ENCODE measurements at places on chromosomes 6 and 20. TPM values are rescaled to one million over a fixed set of nuclear protein-coding genes. Genes with fewer than 3 reads are reported as not detected.
A peak's percentile ranks its signal among the peaks of the same experiment; 100 is the strongest.

SOX18 gene
- 2.3 TPM for total RNA-seq

DNA sequence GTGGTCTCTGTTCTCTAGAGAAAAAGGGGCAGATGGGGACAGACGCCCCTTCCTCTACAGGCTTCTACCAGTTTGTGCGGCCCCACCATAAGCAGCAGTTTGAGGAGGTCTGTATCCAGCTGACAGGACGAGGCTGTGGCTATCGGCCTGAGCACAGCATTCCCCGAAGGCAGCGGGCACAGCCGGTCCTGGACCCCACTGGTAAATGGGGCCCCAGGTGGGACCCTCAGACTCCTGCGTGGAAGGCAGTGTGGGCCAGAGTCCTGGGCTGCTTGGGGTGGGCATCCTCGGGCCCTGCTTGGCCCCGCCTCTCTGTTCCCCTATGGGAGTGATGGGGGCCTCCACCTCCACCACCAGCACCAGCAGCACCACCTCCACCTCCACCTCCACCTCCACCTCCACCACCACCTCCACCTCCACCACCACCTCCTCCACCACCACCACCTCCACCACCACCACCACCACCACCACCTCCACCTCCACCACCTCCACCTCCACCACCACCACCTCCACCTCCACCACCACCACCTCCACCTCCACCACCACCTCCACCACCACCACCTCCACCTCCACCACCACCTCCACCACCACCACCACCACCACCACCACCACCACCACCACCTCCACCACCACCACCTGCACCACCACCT lies 3.2 kb upstream of the TNFRSF6B start:
- no peaks in the 10 kb centered on the region for H3K4me1 ChIP-seq
- DNase-seq, result no peak
- H3K4me3 ChIP-seq, result no peak overlapping the region
- no peaks in the 10 kb centered on the region for H3K36me3 ChIP-seq
- H3K27me3 ChIP-seq, result no peaks in the 10 kb centered on the region

GRCh38 chr20:59580991-59581401 lies 23.3 kb upstream of the PHACTR3 start:
- H3K27me3 ChIP-seq, result peaks cover 54% of the 10 kb centered on the region
- no peak for DNase-seq
- no peaks in the 10 kb centered on the region for H3K36me3 ChIP-seq
- no peak overlapping the region for H3K4me3 ChIP-seq
- no peak overlapping the region for H3K27ac ChIP-seq

DNA sequence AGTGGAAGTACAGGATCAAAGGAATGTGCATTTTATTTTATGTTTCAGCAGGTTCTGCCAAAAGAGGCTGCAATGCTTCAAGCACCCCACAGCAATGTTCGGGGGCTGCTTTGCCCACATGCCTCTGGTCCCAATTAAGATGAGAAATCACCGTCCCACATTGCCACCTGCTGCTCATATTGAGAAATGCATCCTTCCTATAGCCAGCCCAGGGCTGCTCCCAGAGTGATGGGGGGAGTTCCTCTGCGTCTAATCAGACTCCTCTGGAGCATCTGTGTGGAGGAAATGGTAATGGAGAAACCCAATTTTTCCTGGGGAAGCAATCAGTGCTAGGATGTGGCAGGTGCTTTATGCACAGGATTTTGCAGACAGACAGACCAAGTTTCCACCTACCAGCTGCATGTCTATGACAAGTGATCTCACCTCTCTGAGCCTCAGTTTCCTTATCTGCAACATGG lies 33.7 kb downstream of the PTGIS start:
- no peaks in the 10 kb centered on the region for H3K4me1 ChIP-seq
- no peaks in the 10 kb centered on the region for H3K27me3 ChIP-seq
- peak; percentile 91 for DNase-seq
- H3K36me3 ChIP-seq, result no peaks in the 10 kb centered on the region

DNA sequence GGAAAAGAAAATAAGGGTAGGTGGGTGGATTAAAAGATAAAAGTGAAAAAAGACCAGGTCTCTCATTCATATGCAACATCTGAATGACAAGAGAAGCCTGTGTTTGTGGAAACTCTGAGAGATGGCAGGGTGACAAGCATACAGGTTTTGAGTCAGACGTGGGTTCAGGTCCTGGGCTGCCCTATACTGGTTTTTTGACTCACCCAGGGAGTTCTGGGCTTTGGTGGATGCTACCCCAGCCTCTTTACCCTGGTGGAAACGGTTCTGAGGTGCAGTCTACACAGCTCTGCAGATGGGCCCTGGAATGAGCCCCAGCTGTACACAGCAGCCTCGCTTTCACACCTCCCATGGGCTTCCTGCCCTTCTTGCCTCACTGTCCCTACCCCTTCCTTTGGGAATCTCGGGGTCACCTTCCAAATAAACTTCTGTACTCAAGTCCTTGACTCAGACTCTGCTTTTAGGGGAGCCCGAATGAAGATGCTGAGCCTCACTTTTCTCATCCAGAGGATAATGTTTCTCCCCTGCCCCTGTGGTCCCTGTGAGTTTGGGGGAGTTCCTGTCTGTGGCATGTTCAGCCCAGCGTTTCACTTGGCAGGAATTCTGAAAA lies 77.7 kb upstream of the CLDN20 start:
- no peak overlapping the region for H3K27ac ChIP-seq
- no peaks in the 10 kb centered on the region for H3K27me3 ChIP-seq
- DNase-seq, result peak; percentile 67

- no peaks in the 10 kb centered on the region for H3K27me3 ChIP-seq
- peaks cover 62% of the 10 kb centered on the region for H3K36me3 ChIP-seq
- DNase-seq, result no peak
- no peak overlapping the region for H3K4me3 ChIP-seq
Observed at GRCh38 chr20:5569021-5569420, 181.2 kb upstream of the SHLD1 start.

DNA sequence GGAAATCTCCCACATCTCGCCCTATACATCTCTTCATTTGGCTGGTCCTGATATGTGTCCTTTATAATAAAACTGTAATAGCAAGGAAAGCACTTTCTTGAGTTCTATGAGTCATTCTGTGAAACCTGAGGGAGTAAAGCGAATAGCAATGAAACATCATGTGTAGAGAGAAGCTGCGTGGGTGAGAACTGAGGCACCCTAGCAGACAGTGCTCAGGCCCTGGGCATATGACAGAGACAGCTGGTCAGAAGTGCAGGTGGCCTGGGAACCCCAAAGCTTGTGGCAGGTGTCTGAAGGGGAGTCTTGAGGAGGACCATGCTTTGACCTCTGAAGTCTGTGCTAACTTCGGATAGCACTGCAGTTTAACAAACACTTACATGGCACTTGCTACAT lies 1.3 kb upstream of the BLOC1S5 start:
- H3K4me1 ChIP-seq, result peaks cover 6% of the 10 kb centered on the region
- no peak for DNase-seq
- no peak overlapping the region for H3K27ac ChIP-seq
- no peaks in the 10 kb centered on the region for H3K27me3 ChIP-seq

POM121L2 gene
- total RNA-seq, result 0.27 TPM

CDH26 gene
- total RNA-seq, result 2.7 TPM

LPIN3 gene
- total RNA-seq, result 13.2 TPM

OR2J2 gene
- total RNA-seq, result not detected

DNA sequence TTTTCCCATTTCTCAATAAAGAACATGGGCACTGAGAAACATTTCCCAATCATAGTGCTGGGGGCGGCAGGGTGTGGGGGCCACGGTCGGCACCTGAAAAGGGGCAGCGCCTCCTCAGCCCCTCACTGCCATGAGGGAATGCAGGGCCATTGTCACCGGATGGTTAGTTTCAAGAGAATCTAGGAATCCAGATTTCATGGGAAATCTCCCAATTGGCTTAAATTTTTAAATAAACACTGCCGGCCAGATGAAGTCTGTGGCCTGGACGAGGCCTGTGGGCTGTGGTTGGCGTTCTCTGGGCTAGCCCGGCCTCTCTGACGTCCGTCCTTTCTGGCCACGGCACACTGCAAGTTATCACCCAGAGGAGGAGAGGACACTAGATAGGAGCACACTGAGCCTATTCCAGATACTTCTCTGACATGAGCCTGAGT lies 25.6 kb downstream of the MANBAL start:
- no peaks in the 10 kb centered on the region for H3K27me3 ChIP-seq
- DNase-seq, result no peak
- peaks cover 37% of the 10 kb centered on the region for H3K36me3 ChIP-seq
- H3K27ac ChIP-seq, result peak overlapping the region; percentile 61

DNA sequence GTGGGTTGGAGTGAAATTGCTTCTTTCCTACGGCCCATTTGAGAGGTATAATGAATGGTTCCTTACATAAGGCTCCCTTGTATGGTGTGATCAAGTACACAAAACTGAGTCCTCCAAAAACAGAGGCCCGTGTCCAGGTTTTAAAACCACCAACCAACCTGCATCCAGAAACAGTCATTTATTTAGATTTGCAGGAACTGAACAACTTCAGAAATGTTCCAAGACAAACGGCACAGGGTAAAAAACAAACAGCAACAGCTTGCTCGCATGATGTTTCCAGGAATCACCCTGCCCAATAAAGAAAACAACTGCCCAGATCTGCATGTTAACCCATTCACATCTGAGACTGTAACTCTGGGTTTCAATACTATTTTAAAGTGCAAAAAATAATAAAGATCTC lies 40.2 kb upstream of the TRAM2 start:
- H3K4me1 ChIP-seq, result no peaks in the 10 kb centered on the region
- no peak overlapping the region for H3K4me3 ChIP-seq
- H3K27ac ChIP-seq, result no peak overlapping the region

PLG gene
- not detected for total RNA-seq

DNA sequence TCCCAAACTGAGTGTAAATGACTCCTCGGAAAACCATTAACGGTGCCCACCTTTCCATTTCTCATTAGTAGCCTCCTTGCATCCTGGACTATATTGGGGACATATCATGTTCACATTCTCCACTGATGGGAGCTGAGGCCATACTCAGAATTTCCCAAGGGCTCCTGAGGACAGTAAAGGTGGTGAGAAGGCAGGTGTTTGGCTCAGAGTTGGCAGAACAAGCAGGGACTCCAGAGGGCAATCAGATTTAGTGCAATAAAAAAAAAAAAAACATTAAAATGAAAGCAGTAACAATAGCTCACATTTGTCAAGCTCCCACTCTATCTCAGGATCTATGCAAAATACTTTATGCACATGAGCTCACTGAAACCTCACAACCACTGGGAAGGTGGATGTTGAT lies 401.4 kb downstream of the MAFB start:
- no peaks in the 10 kb centered on the region for H3K36me3 ChIP-seq
- H3K4me3 ChIP-seq, result no peak overlapping the region
- DNase-seq, result no peak
- H3K27ac ChIP-seq, result no peak overlapping the region
- peaks cover 16% of the 10 kb centered on the region for H3K4me1 ChIP-seq

DNA sequence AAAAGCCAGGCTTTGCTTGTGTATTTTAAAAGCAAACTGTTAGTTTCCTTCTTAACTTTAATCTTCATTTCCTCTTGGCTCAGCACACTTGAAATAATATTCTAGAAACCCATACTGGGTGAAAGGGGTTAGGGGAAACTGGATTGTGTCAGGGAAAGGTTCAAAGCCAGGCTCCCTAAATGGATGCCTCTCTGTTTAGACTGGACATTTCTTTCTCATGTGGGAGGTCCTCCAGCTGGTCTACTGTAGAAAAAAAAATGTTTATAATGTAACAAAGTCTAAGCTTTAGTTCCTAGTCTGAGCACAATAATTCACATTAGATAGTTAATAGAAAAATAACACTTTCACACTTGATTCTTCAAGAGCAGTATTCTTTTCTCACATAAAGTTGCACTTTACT lies 89.0 kb upstream of the AKIRIN2 start:
- peaks cover 16% of the 10 kb centered on the region for H3K4me1 ChIP-seq
- no peak for DNase-seq
- no peak overlapping the region for H3K4me3 ChIP-seq
- no peaks in the 10 kb centered on the region for H3K27me3 ChIP-seq

DNA sequence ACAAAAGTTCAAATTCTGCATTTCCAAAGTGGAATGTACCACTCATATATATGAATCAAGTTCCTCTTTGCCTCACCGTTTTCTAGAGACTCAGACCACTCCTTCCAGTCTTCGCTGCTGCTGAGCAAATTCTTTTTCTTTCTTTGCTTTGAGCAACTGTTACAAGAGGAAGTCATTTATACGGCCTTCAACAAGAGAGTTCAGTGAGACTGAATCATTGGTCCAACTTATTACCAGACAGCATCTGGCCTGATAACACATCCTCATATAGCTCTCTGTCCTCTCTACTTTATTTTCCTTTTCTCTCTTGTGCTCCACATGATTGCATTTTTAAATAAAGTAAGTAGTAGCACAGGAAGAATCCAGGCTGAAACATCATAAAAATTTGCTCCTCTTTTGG lies 652.7 kb downstream of the PHF3 start:
- no peaks in the 10 kb centered on the region for H3K27me3 ChIP-seq
- H3K27ac ChIP-seq, result no peak overlapping the region
- H3K4me3 ChIP-seq, result no peak overlapping the region
- no peak for DNase-seq
- no peaks in the 10 kb centered on the region for H3K4me1 ChIP-seq

DNA sequence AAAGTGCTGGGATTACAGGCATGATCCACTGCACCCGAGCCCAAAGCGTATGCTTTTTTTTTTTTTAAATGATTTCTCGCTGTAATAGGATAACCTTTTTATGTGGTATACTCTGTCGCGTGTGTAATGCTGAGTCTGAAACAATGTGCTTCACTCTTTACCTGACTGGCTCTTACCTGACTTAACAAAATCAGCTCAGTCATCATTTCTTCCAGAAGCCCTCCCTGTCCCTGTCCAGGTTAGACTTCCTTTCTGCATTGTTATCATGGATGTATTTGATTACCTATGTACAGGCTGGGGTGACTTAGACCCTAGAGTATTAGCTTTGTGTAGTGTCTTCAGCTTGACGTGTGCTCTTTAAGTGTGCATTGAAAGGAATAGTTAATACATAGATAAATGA lies 67.1 kb downstream of the NCOA7 start:
- DNase-seq, result no peak
- H3K27me3 ChIP-seq, result no peaks in the 10 kb centered on the region
- no peaks in the 10 kb centered on the region for H3K36me3 ChIP-seq

GPR6 gene
- total RNA-seq, result not detected

COL9A3 gene
- 133 TPM for total RNA-seq

FOXP4 gene
- total RNA-seq, result 56.3 TPM

- DNase-seq, result no peak
- H3K27me3 ChIP-seq, result no peaks in the 10 kb centered on the region
- H3K36me3 ChIP-seq, result no peaks in the 10 kb centered on the region
- H3K4me3 ChIP-seq, result no peak overlapping the region
- no peak overlapping the region for H3K27ac ChIP-seq
Observed at GRCh38 chr20:22071841-22072240, 366.4 kb downstream of the PAX1 start.

DNA sequence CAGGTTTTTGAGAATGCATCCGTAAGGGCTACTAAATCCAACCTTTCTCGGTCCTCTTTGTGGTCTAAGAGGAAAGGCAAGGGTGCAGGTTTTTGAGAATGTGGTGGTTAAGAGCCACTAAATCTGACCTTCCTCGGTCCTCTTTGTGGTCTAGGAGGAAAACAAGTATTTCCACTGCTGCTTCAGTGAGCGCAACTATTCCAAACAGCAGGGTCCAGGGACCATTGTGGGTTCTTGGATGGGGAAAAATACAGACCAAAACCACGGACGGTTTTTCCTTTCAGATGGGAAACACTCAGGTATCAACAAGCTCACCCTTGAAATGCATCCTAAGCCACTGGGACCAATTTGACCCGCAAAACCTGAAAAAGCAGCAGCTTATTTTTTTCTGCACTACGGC lies 21.9 kb downstream of the BTBD9 start:
- H3K4me1 ChIP-seq, result peaks cover 11% of the 10 kb centered on the region
- no peaks in the 10 kb centered on the region for H3K36me3 ChIP-seq
- H3K27ac ChIP-seq, result no peak overlapping the region
- DNase-seq, result no peak
- H3K27me3 ChIP-seq, result no peaks in the 10 kb centered on the region

GRCh38 chr20:23129891-23130621 lies 43.9 kb upstream of the CD93 start:
- H3K36me3 ChIP-seq, result no peaks in the 10 kb centered on the region
- H3K27me3 ChIP-seq, result no peaks in the 10 kb centered on the region
- H3K27ac ChIP-seq, result no peak overlapping the region
- no peak for DNase-seq
- H3K4me3 ChIP-seq, result no peak overlapping the region
- H3K4me1 ChIP-seq, result peaks cover 4% of the 10 kb centered on the region
